ENCODE measurements at places on chromosomes 11 and 22.
A peak's percentile ranks its signal among the peaks of the same experiment; 100 is the strongest.

- DNase-seq, result no peak
- H3K27me3 ChIP-seq, result no peaks in the 10 kb centered on the region
- H3K4me3 ChIP-seq, result no peak overlapping the region
- no peak overlapping the region for H3K27ac ChIP-seq
- H3K36me3 ChIP-seq, result no peaks in the 10 kb centered on the region
These were observed 8.4 kb downstream of the CLDN5 start for GRCh38 chr22:19515654-19516377.

DNA sequence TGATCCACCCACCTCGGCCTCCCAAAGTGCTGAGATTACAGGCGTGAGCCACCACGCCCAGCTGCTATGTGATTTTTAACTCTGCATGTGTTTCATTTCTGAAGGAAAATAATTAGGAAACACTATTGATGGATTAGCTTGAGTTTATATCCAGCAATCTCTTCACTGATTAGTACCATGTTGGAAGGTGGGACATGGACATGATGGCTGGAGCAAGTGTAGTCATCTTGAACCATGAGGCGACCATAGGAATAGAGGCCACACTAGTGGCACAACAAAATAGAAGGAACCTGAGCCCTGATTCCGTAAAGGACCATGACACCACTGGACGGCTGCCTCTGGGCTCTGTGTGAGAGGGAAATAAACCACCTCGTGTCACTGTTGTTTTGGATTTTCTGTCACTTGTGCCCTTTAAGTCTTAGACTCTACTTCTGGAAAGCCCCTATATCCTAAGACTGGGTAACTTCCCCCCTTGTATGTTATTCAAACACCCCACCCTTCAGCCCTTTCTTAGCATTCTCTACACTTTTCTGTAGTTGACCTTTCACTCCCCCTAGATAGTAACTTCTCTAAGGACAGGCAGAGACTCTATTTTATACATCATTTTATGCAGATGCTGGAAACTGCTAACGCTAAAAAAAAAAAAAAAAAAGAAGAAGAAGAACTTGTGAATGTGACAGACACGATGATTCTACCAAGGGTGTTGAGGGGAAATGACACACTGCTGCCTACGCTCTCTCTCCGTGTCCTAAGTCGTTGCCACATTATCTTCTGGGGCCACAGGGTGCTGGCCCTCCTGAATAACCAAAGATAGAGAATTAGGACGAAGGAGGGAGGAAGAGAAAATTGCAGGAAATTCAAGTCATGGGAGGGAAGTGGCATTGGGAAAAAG is 2.7 kb upstream of the VPS37C start:
- H3K4me1 ChIP-seq, result peaks cover 7% of the 10 kb centered on the region
- H3K4me3 ChIP-seq, result no peak overlapping the region
- no peak overlapping the region for H3K27ac ChIP-seq
- H3K27me3 ChIP-seq, result no peaks in the 10 kb centered on the region
- DNase-seq, result no peak
- no peaks in the 10 kb centered on the region for H3K36me3 ChIP-seq

- no peaks in the 10 kb centered on the region for H3K4me1 ChIP-seq
- DNase-seq, result no peak
- no peaks in the 10 kb centered on the region for H3K36me3 ChIP-seq
- no peak overlapping the region for H3K4me3 ChIP-seq
- H3K27me3 ChIP-seq, result no peaks in the 10 kb centered on the region
These were observed 5.0 kb upstream of the MRPL11 start for GRCh38 chr11:66443602-66444001.

DNA sequence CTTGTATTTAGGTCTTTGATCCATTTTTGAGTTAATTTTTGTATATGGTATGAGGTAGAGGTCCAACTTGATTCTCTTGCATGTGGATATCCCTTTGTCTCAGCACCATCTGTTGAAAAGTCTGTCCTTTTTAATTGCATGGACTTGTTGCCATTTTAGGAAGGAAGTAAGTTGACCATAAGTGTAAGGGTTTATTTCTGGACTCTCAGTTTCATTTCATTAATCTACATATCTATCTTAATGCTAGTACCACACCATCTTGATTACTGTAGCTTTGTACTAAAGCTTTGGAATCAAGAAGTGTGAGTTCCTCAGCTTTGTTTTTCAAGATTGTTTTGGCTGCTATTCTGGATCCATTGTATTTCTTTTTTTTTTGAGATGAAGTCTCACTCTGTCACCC is 31.4 kb downstream of the CBL start:
- DNase-seq, result no peak
- no peak overlapping the region for H3K27ac ChIP-seq
- H3K36me3 ChIP-seq, result no peaks in the 10 kb centered on the region
- peaks cover 31% of the 10 kb centered on the region for H3K4me1 ChIP-seq

GRCh38 chr11:34028425-34028824 is 23.1 kb upstream of the CAPRIN1 start:
- DNase-seq, result no peak
- H3K27me3 ChIP-seq, result no peaks in the 10 kb centered on the region
- H3K4me3 ChIP-seq, result no peak overlapping the region
- H3K4me1 ChIP-seq, result no peaks in the 10 kb centered on the region
- no peak overlapping the region for H3K27ac ChIP-seq

GRCh38 chr22:39559456-39560105 is 11.0 kb upstream of the CACNA1I start:
- no peak overlapping the region for H3K27ac ChIP-seq
- no peaks in the 10 kb centered on the region for H3K4me1 ChIP-seq
- peaks cover 8% of the 10 kb centered on the region for H3K27me3 ChIP-seq
- no peaks in the 10 kb centered on the region for H3K36me3 ChIP-seq

- H3K27me3 ChIP-seq, result no peaks in the 10 kb centered on the region
- H3K27ac ChIP-seq, result no peak overlapping the region
- H3K4me1 ChIP-seq, result peaks cover 23% of the 10 kb centered on the region
- H3K4me3 ChIP-seq, result no peak overlapping the region
These were observed 8.1 kb downstream of the YWHAH start for GRCh38 chr22:31952472-31952871.

GRCh38 chr22:44206696-44207095 is 26.0 kb downstream of the PARVG start:
- H3K36me3 ChIP-seq, result peaks cover 39% of the 10 kb centered on the region
- H3K4me1 ChIP-seq, result no peaks in the 10 kb centered on the region
- no peak overlapping the region for H3K27ac ChIP-seq
- no peak overlapping the region for H3K4me3 ChIP-seq
- no peak for DNase-seq

DNA sequence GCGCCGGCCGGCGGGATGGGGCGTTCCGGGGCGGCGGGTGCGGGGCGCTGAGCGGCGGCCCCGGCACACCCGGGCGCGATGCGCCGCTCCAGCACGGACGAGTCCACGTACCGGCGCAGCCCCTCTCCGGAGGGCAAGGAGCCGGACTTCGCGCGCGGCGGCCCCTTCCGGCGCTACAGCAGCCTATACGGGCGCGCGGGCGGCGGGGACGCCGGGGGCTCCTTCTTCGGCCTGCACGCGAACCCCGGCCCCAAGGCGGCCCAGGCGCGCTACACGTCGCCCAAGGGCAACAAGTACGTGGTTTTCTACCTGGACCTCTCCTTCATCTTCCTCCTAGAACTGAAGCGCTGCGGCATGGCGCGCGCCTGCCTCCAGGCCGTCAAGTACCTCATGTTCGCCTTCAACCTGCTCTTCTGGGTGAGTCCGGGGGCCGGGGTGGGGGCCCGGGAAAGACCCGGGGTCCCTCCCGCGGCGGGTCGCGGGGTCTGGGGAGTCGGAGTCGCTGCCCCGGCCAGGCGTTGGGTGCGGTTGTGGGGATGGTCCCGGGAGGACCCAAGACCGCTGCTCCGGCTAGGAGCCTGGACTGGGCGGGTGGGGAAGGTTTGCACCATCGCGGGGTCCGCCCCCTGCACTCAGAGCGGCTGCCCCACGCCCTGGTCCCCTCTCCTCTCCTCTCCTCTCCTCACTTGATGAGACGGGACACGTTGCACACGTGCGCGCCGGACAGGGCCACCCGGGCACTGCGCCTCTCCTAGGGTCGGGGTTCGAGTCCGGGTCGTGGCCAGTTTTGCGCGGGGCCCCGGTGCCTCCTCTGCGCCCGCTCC is 7.5 kb downstream of the TSPAN4 start:
- no peak overlapping the region for H3K27ac ChIP-seq
- no peak for DNase-seq
- H3K4me3 ChIP-seq, result no peak overlapping the region

DNA sequence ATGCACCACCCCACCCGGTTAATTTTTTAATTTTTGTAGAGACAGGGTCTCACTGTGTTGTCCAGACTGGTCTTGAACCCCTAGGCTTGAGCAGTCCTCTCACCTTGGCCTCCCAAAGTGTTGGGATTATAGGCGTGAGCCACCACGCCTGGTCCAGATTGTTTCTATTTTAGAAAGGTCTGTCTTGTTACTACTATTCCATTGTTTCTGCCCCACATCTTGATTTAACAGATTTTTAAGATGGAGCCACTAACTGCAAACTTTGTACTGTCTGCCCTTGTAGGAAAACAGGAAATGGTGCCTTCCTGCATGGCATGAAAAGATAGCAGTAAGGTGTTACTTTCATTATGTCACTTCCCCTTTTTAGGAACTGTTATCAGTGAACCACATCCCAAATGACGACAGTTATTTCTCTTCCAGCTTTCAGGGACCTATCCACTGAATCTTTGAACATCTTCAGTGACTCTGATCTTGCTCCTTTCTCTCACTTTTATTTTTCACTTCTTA is 23.2 kb downstream of the TAF1D start:
- H3K36me3 ChIP-seq, result peaks cover 5% of the 10 kb centered on the region
- peaks cover 9% of the 10 kb centered on the region for H3K4me1 ChIP-seq
- H3K27ac ChIP-seq, result no peak overlapping the region
- peak overlapping the region; percentile 5 for H3K4me3 ChIP-seq
- no peaks in the 10 kb centered on the region for H3K27me3 ChIP-seq

DNA sequence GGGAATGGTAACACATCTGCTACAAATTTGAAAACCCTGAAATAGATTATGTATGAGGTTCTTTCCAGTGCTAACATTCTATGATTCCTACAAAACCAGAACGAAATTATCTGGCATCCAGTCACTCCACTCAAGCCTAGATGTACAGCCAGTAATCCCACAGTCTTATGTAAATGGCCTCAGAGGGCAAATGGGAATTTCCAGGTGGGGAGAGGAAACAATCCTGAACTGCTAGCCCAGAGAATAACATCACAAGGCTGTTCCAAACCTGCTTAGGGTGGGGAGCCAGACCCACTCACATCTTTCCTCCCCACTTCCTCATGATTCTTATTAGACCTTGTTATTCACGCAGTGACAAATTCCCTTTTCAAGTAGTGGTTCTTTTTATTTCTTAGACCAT is 3.5 kb downstream of the FIBIN start:
- no peaks in the 10 kb centered on the region for H3K36me3 ChIP-seq
- H3K4me3 ChIP-seq, result no peak overlapping the region
- no peak for DNase-seq
- no peaks in the 10 kb centered on the region for H3K4me1 ChIP-seq

DNA sequence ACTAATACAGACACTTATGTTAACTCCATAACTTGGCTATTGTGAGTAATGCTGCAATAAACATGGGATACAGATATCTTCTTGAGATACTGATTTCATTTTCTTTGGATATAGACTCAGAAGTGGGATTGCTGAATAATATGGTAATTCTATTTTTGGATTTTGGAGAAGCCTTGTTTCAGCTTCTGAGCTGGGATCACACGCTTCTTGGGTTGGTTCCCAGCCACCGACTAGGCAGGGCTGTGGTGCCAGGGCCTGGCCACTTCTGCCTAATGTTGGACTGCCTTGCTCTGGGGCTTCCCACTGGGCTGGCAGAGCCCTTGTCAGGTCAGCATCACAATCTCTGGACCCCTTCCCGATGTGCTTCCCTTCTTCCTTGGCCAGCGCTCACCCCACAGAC is 14.0 kb upstream of the MCHR1 start:
- H3K36me3 ChIP-seq, result no peaks in the 10 kb centered on the region
- H3K27ac ChIP-seq, result no peak overlapping the region
- no peaks in the 10 kb centered on the region for H3K27me3 ChIP-seq
- no peak for DNase-seq
- no peaks in the 10 kb centered on the region for H3K4me1 ChIP-seq

GRCh38 chr11:35725885-35726284 is 63.3 kb downstream of the TRIM44 start:
- H3K4me1 ChIP-seq, result no peaks in the 10 kb centered on the region
- peaks cover 50% of the 10 kb centered on the region for H3K36me3 ChIP-seq
- no peak for DNase-seq
- no peak overlapping the region for H3K4me3 ChIP-seq
- no peaks in the 10 kb centered on the region for H3K27me3 ChIP-seq

- H3K36me3 ChIP-seq, result no peaks in the 10 kb centered on the region
- no peak for DNase-seq
- H3K27me3 ChIP-seq, result no peaks in the 10 kb centered on the region
- no peak overlapping the region for H3K4me3 ChIP-seq
- no peaks in the 10 kb centered on the region for H3K4me1 ChIP-seq
These were observed 3.6 kb upstream of the AIFM3 start for GRCh38 chr22:20963201-20964052.

- H3K27me3 ChIP-seq, result no peaks in the 10 kb centered on the region
These were observed 18.3 kb downstream of the SUN2 start for GRCh38 chr22:38737302-38738060.

GRCh38 chr11:69873166-69874077 is 54.2 kb upstream of the FGF3 start:
- H3K4me1 ChIP-seq, result no peaks in the 10 kb centered on the region
- H3K36me3 ChIP-seq, result no peaks in the 10 kb centered on the region
- H3K4me3 ChIP-seq, result no peak overlapping the region
- no peak for DNase-seq
- no peaks in the 10 kb centered on the region for H3K27me3 ChIP-seq

GRCh38 chr11:107017104-107017432 is 1.2 kb downstream of the GUCY1A2 start:
- no peaks in the 10 kb centered on the region for H3K27me3 ChIP-seq
- no peaks in the 10 kb centered on the region for H3K36me3 ChIP-seq
- no peak overlapping the region for H3K4me3 ChIP-seq
- no peaks in the 10 kb centered on the region for H3K4me1 ChIP-seq

DNA sequence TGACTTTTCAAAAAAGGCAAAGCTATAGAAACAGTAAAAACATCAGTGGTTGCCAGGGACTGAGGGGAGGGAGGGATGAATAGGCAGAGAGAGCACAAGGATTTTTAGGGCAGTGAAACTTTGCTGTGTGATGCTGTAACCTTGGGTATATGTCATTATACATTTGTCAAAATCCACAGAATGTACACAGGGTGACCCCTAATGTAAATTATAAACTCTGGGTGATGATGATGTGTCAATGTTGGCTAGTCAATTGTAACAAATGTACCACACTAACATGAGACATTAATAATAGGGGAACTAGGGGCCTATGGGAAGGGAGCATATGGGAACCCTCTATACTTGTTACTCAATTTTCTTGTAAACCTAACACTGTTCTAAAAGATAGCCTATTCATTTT is 24.8 kb downstream of the RIBC2 start:
- DNase-seq, result no peak
- H3K36me3 ChIP-seq, result no peaks in the 10 kb centered on the region
- H3K4me1 ChIP-seq, result peaks cover 9% of the 10 kb centered on the region
- H3K4me3 ChIP-seq, result no peak overlapping the region
- H3K27me3 ChIP-seq, result no peaks in the 10 kb centered on the region

DNA sequence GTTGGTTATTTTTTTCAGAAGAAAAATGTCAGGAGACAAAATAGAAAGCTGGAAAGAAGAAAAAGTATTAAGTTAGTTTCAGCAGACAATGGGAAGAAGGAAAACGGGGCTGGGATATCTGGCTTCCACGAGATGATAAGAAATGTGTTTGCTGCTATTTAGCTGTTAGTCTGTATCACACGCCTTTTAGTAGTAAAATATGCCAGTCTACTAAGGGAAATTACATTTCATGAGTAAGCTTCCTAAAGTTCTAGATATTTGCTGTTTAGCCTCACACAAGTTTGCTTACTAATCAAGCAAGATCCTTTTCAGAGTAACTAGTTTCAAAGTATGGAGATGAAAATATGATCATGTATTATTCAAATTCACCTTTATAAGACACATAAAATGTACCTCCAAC is 1.5 kb downstream of the OR51B4 start:
- no peak overlapping the region for H3K4me3 ChIP-seq
- H3K4me1 ChIP-seq, result no peaks in the 10 kb centered on the region
- H3K27ac ChIP-seq, result no peak overlapping the region
- no peaks in the 10 kb centered on the region for H3K36me3 ChIP-seq
- DNase-seq, result no peak

Data from naive thymus-derived CD4-positive, alpha-beta T cell (primary cell).